ENCODE measurements at places on chromosomes 2 and 18.

GRCh38 chr2:60840880-60841279 lies 40.5 kb upstream of the REL start:
- no peak for DNase-seq

- DNase-seq: no peak
These were observed 69.2 kb upstream of the EPHA4 start for GRCh38 chr2:221641181-221641871.

GRCh38 chr2:100119235-100119634 lies 23.2 kb downstream of the AFF3 start:
- DNase-seq: no peak

- DNase-seq: no peak
These were observed 122.7 kb upstream of the RIOK3 start for GRCh38 chr18:23330423-23330822.

GRCh38 chr2:176793792-176794191 lies 418.8 kb upstream of the HNRNPA3 start:
- no peak for DNase-seq

DNA sequence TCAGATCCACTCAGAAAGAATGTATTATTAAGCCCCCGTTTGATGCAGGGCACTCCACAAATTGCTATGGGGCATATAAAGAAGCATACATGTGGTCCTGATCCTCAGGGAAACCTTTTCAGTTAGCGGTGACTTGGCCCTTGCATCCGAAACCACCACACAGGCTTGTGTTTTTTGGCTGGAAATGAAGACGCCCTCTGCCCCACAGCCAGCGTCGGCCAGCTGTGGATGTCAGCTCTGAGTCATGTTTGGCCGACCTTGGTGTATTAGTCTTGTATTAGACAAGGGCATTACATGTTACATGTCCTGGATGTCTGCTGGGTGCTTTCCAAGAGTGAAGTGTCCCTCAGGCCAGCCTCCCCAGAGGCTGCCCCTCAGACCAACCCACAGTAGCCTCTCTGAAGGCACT lies 107.6 kb upstream of the MAP3K20 start:
- DNase-seq: no peak

DNA sequence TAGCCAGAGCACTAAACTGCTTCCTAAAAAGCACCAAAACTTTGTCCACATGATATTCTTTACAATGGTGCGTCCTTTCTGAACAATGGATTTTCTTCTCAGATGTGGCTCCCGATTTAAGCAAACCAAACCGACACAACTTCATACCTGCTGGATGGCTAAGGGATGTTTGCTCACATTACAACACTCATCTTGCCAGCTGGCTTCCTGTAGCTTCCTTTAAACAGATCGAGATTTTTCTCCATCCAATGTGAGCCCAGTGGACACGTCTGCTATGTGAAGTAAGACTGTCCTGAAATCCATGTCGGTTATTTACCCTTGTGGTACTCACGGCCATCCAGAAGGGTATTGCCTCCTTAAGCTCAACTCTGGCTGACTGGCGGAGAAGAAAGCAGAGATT lies 126.5 kb downstream of the MAPK4 start:
- no peak for DNase-seq

DNA sequence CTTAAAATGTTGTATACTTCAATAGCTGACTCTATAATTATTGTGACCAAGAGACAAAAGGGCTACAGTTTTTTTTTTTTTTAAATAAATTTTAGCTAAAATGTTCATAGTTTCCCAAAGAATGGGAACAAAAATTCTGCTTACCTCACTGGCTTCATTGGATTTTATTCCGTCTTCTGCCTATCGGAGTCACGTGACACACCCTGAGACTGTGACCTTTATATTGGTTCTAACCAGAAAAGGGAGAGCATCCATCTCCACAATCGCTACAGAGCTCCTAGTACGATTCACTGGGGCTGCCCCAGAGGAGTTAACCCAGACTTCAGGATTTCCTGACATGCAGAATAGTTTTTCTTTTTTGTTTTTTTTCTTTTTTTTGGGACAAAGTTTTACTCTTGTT lies 203.6 kb upstream of the SLC35G4 start:
- no peak for DNase-seq

GRCh38 chr2:222318712-222319585 lies 20.2 kb upstream of the PAX3 start:
- no peak for DNase-seq

DNA sequence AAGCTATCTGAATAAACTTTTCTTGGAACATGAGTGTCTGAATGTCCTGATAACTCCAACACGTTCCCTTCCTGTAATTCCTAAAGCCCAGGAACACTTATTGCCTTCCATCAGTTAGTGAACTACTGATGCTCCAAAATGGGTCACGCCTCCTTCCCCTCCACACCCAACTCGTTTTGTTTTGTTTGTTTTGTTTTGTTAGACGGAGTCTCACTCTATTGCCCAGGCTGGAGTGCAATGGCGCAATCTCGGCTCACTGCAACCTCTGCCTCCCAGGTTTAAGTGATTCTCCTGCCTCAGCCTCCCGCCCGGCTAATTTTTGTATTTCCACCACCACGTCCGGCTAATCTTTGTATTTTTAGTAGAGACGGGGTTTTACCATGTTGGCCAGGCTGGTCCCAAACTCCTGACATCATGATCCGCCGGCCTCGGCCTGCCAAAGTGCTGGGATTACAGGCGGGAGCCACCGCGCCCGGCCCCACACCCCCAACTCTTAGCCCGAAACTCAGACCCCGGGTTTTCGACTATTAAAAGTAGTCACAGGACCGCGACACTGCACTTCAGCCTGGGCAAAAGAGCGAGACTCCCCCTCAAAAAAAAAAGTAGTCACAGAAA lies 774 bp downstream of the IER3IP1 start:
- DNase-seq: no peak

- no peak for DNase-seq
These were observed 334.3 kb downstream of the CELF4 start for GRCh38 chr18:37231251-37231650.

- no peak for DNase-seq
These were observed 390.4 kb downstream of the CMPK2 start for GRCh38 chr2:6475155-6475940.

DNA sequence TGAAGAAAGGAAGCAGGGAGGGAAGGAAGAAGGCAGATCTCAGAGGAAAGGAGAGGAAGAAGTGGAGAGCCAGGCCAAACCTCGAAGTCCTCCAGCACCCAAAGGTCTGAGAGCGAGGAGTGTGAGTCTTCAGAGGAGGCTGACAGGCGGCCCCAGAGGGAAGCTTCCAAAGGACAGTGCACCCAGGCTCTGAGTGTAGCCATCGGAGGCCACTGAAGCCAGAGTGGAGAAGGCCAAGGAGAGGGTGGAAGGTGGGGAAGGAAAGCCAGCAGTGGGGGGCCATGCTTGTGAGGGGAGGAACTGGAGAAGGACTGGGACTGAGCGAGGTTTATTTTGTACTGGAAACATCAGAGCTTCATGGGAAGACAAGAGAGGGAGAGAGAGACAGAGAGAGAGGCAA lies 6.0 kb downstream of the ATP6V1B1 start:
- DNase-seq: no peak

DNA sequence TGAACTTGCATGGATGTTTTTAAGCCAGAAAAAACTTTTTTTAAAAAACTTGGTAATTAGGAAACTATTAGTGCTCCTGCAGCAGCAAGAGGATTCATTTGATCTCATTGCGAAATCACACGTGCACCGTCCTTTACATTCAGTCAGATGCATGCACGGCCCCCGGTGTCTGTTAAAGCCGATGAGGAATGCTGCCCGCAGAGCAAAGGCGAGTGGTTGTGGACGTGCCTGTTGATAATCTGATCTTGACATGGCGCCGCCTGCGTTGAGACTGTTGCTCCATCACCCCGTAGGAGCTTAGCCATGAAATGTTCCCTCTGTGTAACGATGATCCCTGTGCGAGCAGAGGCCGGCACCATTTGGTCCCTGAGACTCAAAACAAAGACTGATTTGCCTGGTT lies 300.0 kb downstream of the GBX2 start:
- DNase-seq: no peak

GRCh38 chr2:17658251-17658843 lies 95.3 kb downstream of the SMC6 start:
- no peak for DNase-seq

GRCh38 chr2:47536696-47537095 lies 133.7 kb downstream of the MSH2 start:
- no peak for DNase-seq

DNA sequence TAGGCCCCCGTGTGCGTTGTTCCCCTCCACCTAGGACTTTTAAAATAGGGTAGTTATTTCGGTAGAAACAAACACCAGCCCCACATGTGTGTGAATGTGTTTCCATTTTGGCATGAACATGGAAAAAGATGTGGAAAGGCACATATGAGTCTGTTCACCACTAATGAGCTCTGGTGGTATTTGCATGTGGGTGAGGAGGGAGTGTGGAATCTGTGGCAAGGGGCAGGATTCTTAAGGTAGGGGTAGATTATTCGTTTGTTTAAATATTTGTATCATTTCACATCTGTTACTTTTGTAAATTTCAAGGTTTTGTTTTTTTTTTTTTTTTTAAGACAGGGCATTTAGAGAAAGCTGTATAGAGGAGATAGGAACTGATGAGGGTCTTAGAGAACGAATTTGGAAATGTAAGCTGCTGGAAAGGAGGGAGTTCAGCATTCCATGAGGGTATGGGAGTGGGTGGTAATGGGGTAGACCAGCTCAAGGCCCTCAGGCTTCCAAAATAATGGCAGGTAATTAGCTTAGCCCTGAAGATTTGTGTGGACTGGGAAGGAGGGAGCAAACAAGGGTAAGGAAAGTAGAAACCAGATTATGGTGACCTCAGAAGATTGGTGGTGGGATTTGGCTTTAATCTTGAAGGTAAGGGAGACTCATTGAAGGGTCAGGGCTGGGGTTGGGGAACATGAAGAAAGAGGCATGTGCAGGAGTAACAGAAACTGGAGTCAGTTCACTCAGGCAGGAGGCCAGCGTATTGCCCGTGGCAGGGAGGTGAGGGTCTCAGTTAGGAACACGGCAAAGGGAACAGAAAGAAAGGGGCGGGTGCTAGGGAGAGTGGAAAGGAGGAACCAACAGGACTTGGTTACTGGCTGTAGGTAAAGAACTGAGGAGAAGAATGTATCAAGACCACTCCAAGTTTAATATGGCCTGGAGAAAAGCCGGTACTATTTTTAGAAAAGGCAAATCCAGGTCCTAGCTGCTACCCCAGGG lies 123.6 kb downstream of the PLB1 start:
- no peak for DNase-seq

DNA sequence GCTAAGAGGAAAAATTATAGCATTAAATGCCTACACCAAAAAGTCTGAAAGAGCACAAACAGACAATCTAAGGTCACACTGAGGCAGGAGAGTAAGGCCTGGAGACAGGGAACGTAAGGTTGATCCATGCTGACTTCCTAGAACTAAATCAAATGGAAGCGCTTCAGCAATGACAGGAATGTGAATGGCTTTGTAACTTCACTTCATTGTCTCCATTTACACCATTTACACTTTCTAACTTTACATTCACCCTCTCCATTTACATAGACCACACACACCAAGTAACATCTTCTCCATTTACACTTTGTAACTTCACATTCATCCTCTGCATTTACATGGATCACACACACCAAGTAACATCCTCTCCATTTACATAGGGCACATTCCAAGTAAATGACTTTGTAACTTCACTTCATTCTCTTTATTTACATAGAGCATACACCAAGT lies 103.1 kb upstream of the SPATS2L start:
- no peak for DNase-seq

- no peak for DNase-seq
These were observed 4.6 kb downstream of the MRPL33 start for GRCh38 chr2:27776097-27776496.

DNA sequence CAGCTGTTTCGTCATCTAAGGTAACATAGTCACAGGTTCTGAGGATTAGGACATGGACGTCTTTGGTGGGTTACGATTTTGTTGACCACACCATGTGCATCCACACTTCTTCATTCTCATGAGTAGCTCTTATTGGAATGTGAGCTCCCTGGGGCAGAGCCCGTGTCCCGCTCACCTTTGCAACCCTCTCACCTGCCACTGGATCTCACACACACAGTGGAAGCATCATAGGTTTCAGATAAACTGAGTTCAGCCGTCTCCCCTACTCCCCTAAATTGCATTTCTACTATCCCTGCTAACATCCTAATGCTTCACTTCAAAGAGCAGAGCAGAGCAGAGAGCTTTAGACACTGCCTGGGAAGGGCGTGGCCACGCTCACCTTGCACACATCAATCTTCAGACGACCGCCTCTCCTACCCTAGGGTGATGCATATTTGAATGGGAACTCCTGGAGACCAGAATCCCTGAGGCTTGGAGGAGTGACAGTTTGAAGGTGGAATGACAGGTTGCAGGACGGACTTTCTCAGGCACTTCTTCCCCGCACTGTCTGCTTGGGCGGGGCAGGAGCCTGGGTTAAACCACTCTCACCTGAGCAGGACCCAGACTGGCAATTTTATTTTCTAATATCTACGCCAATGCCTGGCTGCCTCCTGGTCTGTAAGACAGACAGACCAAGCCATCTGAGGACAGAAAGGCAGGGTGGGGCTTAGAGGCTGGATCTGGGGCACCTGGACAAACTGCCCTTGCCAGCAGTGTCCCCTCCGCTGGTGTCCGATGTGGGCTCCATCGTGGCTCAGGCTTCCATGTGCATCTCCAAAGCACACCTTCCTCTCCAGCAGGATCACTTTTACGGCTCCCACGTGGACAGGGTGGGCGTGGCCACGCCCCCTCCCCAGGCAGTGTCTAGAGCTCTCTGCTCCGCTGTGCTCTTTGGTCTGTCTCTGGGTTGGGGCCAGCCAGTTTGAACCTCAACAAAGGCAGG lies 229.5 kb upstream of the COPS8 start:
- no peak for DNase-seq

DNA sequence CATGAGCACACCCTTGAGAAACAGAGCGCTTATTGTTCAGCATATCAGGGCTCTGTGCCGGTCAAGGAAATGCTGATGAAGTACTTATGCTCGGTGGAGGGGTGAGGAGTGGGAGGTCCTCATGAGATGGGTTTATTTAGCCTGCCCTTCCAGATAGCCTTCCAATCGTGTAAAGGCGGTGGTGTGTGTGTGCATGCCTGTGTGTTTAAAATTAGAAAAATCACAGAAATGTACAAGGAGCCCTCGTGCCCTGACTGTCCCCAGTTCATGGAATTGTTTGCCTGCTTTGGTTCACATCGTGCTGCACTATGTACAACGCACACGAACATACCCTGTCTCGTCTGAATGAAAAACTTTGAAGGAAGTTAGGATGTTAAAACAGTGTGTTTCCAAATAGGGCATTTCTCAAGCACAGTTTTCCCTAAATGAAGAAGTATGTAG lies 158.6 kb downstream of the AQP4 start:
- no peak for DNase-seq

DNA sequence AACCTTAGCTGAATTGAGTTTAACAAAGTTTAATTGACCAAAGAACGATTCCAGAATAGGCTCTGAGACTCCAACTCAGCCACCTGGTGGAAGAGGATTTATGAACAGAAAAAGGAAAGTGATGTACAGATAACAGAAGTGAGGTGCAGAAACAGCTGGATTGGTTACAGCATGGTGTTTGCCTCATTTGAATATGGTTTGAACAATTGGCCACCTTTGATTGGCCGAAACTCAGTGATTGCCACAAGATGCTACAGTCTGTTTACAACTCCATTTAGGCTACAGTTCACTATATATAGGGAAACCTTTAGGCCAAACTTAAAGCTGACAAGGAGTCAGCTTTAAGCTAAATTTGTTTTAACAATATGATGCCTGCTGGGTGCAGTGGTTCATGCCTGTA lies 28.1 kb upstream of the SLC35G4 start:
- no peak for DNase-seq
